HS-27A (cell line): ENCODE measurements at places on chromosomes 5 and 9.

GRCh38 chr5:73375191-73375545, 73.4 kb downstream of the FOXD1 start:
- DNase-seq, result no peak

- no peak for DNase-seq
Measured at GRCh38 chr5:112573441-112573840, 154.4 kb upstream of the EPB41L4A start.

DNA sequence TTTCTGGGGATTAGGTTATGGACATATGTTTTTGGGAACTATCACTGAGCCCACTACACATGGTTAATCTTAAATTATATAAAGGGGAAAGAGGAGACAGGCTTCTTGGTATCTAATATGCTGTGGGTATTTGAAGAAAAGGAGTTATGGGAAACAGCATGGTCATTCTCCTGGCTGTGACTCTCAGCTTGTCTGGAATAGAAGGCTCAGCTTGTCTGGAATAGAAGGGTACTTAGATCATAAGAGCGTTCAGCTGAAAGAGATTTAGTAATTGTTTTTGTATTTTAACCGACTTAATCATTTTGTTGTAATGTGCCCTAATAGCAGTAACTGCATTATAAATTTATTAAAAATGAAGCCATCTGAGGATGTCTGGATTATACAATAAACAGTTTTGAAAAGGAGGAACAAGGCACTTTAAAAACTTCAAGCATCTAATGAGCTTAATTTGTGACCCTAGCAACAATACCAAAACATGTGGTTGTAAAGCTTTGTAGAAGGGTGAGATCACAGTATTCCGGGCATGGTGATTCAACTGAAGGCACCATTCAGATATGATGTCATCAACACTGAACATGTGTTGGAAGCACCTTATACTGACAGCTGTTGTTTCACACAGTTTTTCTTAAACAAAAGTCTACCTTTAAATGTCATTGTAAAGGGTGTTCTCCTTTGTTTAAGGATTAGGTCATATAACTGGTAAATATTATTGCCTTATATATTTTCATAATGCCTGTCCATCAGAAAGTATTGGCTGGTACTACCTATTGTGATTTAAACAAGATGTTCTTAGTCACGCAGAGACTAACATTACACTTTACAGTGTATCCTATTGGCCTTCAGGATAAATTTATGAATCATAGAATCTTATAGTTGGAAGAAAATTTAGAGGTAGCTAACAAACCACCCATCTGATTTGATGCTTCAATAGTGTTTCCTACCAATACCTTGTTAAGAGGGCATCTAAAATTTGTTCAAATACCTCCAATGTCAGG, 2174.1 kb upstream of the WWC1 start:
- no peak for DNase-seq

GRCh38 chr5:154324033-154324432, 121.8 kb upstream of the SAP30L start:
- DNase-seq, result no peak

- no peak for DNase-seq
Measured at GRCh38 chr9:70802758-70803436, 318.5 kb downstream of the TRPM3 start.

DNA sequence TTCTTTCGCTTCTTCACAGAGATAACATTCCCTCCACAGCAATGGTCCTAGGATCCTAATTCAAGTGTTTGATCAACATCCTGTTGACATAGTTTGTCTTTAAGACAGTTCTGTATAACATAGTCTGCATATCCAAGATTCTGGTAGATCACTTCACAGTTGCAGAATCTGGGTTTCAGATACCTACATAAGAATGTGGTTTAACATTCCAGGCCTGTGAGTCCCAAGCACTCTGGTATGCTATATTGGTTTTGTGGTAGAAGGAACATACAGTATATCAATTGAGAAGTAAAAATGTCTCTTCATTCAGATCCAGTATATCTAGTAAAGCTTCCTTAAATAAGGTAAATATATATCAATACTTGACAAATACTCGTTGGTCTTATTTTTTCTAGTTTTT, 914.2 kb upstream of the CDH6 start:
- peak; percentile 68 for DNase-seq

- DNase-seq, result no peak
Measured at GRCh38 chr5:160272889-160273288, 39.5 kb downstream of the CCNJL start.

DNA sequence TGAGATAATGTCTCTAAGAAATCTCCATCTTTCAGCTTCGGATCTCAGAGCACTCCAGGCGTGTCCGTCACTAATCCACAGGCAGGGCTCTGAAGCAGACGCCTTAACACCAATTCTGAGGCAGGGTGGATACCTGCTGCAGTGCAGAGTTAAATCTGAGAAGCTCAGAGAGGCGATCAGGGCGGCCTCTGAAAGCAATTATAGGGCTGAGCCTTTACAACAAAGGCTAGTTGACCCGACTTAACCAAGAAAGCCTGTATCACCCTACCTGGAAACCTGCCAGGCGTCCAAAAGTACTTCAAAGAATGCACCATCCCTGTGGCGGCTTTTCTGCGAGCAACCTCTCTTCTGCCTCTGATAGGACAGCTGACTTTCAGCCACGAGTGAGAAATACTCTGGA, 134.8 kb upstream of the MSX2 start:
- DNase-seq, result no peak

GRCh38 chr5:122327110-122327509, 15.1 kb downstream of the SNCAIP start:
- no peak for DNase-seq

- DNase-seq, result no peak
Measured at GRCh38 chr9:86122311-86122710, 23.0 kb upstream of the GOLM1 start.

DNA sequence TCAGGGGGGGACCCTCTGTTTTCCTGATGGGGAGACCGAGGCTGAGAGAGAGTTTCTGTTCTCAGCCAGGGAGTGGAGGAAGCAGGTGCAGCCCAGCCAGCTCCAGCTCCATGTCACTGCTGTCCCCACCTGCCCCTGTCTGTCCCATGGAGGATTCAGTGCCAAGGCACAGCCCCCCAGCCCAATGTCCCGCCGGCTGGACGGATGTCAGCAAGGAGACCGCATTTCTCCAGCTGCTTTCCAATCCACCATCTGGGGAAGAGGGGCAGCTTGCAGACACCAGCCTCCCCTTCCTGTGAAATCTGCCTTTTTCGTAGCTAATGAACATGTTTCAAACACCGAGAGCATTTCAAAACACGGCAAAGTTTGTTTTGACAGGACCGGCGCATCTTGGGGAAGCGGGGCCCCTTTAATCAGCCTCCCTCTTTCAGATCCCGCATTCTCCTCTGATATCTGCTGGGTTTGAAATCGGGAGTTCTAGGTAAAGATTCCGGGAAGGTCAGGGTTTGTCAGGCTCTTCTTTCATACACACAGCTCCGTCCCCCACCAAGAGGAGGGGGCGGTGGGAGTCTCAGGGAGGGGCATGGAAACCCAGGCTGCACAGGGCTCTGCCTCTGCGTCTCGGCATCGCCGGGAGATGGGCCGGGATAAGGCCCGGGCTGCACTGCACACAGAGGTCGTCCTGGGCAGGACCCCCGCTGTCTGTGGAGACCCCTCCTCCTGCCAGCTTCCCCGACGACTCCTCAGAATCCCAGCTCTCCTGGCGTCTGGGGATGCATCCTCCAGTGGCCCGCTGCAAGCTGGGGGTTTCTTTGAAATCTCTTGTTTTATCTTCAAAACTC, 74.8 kb downstream of the NEK6 start:
- DNase-seq, result no peak

DNA sequence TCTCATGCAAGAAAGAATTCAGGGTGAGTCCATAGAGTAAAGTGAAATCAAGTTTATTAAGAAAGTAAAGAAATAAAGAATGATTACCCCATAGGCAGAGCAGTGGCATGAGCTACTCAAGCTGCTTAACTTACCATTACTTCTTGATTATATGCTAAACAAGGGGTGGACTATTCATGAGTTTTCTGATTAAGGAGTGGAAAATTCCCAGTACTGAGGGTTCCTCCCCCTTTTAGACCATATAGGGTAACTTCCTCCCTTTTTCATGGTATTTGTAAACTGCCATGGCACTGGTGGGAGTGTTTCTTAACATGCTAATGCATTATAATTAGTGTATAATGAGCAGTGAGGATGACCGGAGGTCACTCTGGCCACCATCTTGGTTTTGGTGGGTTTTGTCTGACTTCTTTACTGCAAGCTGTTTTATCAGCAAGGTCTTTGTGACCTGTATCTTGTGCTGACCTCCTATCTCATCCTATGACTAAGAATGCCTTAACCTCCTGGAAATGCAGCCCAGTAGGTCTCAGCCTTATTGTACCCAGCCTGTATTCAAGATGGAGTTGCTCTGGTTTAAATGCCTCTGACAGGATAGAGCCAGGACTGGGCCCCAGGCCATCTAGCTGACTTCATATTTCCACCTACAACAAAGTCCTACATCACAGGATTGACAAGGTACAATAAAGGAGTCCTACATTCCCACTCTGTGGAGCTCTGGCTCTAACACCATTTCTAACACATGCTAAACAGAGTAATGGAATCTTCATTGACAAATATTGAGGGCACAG, 186.7 kb downstream of the NXNL2 start:
- DNase-seq, result no peak

GRCh38 chr5:59035681-59036080, 452.8 kb downstream of the RAB3C start:
- DNase-seq, result no peak

GRCh38 chr5:123012321-123012720, 24.2 kb downstream of the PPIC start:
- no peak for DNase-seq

DNA sequence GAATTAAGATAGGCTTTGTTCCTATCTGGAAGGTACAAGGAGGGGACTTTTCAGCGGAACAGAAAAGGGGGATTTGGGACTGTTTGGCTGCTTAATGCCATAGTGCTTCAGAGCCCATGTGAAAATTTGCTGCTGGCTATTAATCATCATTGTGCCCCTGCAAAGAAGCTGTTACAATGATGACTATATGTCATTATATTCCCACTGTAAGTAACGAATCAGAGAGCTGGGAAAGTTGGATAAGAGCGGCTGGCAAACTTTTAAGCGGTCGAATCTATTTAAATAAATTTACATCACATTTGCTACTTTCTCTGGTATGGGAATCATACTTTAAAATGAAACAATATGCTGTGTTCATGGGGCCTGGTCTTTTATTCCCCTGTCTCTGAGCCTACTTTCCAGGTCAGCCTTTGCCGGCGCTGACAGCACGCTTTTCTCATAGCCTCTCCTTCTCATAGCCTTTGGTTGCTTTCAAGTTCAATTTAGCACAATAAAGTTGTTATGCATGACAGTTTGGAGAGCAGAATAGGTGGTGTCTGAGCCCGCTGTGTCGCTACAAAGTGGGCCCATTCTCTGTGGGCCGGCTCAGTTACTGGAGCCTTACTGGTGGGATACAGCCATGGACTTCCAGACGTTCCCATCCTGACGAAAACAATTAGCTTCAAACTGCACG, 271.2 kb upstream of the TMEM161B start:
- no peak for DNase-seq

DNA sequence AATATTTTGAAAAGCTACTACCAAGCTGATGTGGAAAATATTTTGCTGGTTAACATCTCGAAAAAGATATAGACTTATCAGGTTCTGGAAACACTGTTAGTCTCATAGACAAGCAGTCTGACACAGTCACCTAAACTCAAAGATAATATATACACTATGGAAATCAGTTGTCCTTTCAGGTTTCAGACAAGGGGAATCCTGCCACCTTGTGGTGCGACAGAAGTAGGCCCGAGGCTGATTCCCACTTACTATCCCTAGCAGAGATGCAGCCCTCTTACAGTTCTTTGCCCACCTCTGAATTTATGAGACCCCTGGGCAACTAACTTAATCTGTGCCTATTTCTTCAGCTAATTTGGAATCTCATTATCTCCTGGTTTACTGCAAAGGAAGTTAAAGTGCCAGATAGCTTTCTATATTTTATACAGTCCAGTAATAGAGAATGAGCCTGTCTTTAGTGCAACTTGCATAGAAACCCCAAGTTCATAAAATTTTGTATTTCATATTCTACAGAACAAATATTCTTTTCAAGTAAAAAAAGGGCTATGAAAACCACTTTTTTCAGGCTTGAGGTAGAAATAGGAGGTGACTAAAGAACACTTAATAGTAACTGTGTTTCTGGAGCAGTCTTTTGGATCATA, 16.9 kb downstream of the RAD1 start:
- DNase-seq, result peak; percentile 31

DNA sequence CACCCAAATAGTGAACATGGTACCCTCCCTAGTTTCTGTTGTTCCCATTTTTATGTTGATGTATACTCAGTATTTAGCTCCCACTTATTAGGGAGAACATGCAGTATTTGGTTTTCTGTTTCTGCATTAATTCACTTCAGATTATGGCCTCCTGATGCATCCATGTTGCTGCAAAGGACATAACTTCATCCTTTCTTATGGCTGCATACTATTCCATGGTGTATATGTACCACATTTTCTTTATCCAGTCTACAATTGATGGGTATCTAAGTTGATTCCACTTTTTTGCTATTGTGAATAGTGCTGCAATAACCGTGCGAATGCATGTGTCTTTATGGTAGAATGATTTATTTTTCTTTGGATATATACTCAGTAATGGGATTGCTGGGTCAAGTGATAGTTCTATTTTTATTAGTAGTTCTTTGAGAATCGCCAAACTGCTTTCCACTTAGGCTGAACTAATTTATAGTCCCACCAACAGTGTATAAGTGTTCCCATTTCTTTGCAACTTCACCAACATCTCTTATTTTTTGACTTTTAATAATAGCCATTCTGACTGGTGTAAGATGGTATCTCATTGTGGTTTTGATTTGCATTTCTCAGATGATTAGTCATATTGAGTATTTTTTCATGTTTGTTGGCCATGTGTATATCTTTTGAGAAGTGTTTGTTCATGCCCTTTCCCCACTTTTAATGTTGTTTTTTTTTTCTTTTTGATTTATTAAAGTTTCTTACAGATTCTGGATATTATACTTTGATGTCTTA, 79.6 kb downstream of the SMIM15 start:
- DNase-seq, result peak; percentile 1

DNA sequence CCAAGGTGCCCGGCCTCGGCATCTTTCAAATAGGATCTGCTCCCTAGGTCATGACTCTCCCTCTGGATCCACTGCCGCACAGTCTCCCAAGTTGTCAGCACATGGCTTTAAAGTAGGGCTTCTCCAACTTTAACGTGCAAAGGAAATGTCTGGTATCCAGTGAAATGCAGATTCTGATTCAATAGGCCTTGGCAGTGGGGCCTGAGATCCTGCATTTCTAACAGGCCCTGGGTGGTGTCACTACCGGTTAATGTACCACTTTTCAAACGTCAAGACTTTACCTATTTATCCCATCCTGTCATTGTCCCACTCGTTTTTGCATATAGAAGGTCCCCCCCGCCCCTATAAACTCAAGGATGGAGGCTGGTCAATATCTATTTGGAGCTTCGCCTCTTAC, 137.6 kb upstream of the ZNF618 start:
- DNase-seq, result no peak

DNA sequence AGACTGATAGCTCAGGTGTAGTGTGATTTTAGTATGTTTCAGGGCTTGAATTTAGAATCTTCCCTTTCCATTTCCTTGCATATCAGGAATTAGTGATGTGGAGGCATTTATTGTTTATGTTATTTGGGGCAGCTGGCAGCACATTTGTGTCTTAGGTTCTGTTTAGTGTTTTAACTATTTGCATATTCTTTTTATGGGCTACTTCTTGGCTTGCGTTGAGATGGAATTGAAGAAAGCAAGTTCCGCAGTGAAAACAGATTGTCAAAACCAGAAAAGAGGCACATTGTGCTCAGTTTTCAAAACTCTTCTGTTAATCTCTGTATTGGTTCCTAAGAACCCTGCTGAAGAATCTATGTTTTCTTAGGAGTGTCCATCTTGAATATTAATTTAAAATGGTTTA, 80.3 kb downstream of the ZSWIM6 start:
- DNase-seq, result no peak

- no peak for DNase-seq
Measured at GRCh38 chr9:3468421-3469205, 57.2 kb downstream of the RFX3 start.
